ENCODE measurements at places on chromosomes 2 and 18. TPM values are rescaled to one million over a fixed set of nuclear protein-coding genes. Genes with fewer than 3 reads are reported as not detected.

Gene ACMSD
- total RNA-seq, result not detected

Gene DPY30
- 120 TPM for total RNA-seq

Gene IL1B
- total RNA-seq, result 3.6 TPM

Gene IL1A
- total RNA-seq, result 1.1 TPM

Gene EIF2AK2
- total RNA-seq, result 16.8 TPM

All from IMR-90 (cell line).